ENCODE measurements at places on chromosomes 13 and 19.

GRCh38 chr13:46684287-46685001, 112.5 kb downstream of the ESD start:
- no peak for DNase-seq

DNA sequence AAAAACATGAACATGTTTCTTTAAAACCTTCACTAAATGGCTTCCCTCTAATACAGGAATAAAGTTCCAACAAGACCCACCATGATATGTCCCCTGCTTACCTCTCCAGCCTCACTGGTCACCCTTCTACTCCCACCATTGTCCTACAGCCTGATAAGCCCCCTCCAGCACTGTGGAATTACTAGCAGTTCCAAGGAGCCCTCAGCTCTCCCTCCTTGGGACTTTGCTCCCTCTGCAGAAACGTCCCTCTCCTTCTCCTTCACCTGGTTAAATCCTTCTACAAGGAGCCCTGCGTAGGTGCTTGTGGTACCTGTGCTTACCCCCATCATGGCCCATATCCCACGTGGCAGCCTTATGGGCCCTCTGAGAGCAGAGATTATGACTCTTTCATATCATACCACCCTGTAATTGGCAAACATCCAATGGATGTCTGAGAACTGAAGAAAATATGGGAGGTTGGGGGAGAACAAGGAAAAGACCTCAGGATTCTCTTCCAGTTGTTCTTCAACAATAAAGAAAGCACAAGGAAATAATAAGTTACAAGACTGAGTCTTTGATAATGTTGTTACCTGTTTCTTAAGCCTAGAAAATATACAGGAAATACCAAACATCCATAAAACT, 26.1 kb upstream of the DOCK9 start:
- no peak for DNase-seq

DNA sequence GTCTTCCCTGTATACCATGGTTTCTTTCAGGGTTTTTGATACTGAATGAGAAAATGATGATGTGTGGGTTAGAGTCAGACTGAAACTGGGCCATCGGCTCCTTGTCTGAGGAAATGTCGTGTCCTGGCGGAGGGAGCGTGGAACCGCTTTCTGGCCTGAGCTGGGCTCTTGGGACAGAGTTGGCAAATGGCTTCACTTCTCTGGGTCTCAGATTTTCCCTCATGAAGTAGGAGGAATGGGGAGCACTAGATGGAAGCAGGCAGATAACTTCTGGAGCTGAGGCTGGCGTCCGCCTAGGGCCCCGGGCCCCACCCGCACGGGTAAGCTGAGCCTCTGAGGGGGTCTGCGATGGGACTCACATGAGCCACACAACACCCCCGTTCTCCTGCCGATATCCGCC, 133.3 kb upstream of the WASF3 start:
- no peak for DNase-seq

- no peak for DNase-seq
Observed at GRCh38 chr13:72415817-72416216, 311.6 kb downstream of the MZT1 start.

DNA sequence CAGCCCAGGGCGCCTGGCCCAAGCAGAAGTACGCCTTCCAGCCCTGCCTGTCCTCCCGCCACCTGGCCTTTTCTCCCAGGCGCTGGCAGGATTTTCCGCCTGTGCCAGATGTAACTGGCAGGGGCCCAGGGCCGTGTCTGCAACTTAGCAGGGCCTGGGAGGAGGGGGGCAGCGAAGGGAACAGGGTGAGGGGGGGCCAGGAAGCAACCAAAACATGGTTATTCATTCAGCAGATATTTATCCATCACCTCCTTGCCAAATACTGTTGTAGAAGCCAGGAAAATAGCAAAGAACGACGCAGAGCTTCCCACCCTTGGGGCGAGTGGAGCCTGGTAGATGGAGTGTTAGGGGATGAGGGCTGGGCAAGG, 5.6 kb downstream of the TLE6 start:
- peak; percentile 80 for DNase-seq

- no peak for DNase-seq
Observed at GRCh38 chr19:48473161-48473966, 4.2 kb downstream of the CYTH2 start.

DNA sequence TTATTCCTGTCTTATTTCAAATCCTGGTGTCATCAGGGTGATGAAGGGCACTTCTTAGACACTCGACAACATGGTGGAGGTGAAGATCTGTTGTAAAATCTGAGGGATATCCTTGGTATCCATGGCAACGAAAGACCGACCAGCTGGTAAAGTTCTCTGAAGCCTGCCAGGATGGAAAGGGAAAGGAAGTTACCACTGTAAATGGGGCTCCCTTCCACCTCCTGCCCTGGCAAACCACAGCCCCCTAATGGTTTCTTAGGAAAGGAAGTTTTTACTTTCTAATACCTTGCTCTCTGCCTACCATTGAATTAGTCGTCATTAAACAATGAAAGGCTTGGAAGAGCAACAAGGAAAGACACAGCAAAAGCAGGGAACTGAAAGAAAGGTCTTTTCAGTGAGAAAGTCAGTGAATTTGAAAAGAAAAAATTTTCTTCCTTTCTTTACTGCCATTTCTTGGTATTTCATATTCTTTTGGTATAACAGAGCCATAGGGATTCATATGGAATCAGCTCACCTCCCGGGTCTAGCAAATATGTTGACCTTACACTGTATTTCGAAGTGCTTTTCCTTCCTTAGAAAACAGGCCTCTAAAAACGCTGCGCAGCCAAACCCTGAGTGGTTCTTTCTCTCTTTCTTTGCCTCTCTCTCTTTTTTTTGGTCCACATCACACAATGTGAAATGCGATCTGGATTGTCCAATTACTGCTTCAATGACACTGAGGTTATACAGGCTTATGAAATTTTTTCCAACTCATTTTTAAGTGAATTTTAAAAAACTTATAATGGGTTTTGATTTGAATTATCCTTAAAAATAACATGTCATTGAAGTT, 111.0 kb downstream of the RGCC start:
- no peak for DNase-seq

- DNase-seq, result peak; percentile 14
Observed at GRCh38 chr13:104773775-104774174, 1707.6 kb upstream of the SLC10A2 start.

DNA sequence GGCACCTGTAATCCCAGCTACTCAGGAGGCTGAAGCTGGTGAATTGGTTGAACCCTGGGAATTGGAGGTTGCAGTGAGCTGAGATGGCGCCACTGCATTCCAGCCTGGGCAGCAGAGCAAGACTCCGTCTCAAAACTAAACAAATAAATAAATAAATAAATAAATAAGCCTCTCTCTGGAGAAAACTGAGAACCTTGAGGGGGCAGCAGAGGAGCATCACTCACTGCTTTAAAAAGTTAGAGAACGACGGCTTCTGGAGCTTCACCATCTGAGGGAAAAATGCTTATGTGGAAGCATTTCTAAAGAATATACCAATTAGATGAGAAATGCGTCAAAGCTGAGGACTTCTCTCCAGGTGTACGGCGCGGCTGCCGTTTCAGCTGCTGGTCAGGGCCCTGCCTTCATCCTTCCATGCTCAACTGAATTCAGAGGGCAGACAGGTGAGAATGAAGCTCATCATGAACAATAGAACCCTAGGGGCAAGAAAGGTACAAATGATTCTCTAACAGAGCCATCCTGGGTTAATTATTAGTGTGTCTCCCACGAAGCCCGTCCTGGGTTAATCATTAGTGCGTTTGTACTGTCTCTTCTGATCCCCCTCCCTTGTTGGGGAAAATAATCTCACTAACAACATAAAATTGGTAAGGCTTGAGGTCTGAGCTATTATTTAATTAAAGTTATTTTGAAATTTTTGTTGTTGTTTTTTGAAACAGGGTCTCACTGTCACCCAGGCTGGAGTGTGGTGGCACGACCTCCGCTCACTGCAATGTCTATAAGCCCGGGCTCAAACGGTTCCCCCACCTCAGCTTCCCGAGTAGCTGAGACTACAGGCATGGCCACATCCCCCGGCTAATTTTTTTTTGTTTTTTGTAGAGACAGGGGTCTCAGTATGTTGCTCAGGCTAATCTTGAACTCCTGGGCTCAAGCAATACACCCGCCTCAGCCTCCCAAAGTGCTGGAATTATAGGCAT, 80.1 kb downstream of the IPO5 start:
- peak; percentile 21 for DNase-seq

- peak; percentile 91 for DNase-seq
Observed at GRCh38 chr13:113209336-113209758, at the start of gene CUL4A. Gene CUL4A, plus strand, starts transcription at chr13:113209613. Its CDS starts 15 bp downstream, at chr13:113209628.

GRCh38 chr19:29678484-29679106, 13.3 kb downstream of the PLEKHF1 start:
- no peak for DNase-seq

DNA sequence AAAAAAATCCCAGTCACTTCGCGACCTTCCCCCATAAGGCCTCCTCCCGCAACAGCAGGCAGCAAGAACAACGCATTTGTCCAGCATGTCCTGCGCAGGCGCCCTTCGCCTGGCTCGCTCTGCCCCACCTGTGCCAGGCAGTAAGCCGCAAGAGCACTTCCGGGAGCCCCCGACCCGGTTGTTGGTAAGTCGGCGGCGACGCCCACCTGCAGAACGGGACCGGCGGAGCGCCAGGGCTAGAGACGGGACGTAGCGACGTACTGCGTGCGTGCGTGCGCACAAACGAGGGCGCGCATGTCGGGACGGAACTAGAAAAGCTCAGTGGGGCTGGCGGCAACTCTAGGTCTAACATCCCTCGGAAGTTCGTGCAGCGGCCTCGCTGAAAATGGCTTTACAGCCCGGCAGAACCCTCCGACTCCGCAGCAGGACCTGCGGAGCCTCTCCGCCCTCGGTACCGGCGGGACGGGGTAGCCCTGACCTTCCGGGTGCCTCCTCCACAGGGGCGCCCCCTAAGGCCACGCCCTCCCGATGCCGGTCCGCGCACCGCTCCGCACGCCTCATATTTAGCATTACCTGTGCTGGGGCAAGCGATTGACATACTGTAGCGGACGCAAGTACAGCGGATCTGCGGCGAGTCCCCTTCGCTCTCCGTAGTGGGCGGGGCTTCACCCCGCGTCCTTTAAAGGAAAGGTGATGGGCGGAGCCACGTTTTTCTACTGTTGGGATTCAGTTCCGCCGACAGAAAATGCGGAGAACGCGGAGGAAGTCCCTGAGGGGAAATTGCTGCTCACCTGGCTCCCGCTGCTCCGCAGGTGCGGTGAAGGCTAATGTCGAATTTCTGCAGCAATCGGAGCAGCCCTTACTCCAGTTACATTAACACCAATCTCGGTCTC, at the start of gene MTIF3:
MTIF3 (minus strand) TSS at position 629 of the 893 bp plus-strand sequence. CDS start 10,116 bp downstream, outside the sequence.
- DNase-seq, result peak; percentile 85

GRCh38 chr13:41177616-41178015, 16.8 kb downstream of the KBTBD7 start:
- no peak for DNase-seq

Measured in urothelium cell line (cell line).